ENCODE measurements at places on chromosomes 2 and 18.

DNA sequence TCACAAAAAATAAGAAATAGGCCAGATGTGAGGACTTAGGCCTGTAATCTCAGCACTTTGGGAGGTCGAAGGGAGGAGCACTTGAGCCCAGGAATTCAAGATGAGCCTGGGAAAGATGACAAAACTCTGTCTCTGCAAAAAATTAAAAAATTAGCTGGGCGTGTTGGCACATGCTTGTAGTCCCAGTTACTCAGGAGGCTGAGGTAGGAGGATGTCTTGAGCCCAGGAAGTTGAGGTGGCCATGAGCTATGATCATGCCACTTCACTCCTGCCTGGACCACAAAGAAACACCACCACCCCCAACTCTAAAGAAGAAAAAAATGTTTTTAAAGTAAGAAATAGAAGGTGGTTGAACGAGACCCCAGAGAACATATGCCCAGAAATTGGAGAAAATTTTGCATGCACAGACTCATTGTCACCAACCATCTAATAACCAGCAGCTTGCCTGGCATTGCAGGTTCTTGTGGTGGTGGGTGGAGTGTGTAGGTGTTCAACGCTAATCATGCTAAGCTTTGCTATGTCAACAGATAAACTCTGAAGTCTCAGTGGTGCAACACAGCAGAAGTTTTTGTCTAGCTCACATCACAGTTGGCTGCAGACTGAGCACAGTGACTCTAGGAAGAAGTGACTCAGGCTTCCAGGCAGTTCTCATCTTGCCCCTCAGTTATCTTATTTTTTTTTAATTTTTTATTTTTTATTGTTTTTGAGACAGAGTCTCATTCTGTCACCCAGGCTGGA lies 18.6 kb downstream of the ARL4C start:
- no peak for DNase-seq

DNA sequence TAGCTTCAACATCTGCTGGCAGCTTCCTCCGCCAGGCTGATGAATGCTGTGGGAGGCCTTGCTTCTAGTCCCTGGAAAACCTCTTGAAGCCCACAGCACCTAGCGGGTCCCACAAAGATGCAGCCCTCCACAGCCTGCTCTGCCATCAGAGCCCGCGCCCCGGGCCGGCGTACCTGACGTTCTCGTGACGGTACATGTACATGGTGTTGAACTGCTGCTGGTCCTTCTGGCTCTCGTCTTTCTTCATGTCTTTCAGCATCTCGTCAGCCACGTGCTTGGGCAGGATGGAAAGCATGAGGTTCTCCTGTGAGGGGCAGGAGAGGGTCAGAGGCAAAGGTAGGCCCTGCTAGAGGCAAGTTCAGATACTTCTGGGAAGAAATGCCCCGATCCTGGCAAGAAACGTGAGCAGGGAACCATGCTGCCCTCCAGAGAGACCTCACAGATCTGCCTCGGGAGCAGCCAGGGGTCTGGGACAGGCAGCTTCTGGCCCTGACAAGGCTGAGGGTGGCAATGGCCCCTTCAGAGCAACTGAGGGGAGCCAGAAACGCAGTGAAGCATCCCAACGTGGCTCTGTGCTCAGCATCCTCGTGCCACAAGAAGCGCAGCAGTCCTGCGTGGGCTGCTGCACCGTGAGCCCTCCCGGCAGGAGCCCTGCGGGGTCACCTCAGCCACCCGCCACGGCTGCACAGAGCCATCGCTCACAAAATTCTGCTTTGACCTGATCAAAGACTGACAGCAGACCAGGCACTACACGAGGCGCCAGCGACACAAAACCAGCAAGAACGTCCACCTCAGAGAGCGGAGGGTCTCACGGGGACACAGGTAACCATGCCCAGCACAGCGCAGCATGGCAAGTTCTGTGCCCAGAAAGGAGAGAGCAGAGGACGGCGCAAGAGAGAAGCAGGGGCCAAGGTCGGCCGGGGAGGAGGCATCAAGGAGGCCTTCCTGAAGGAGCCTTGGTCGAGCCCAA lies 49.1 kb downstream of the CENPO start:
- DNase-seq = no peak

DNA sequence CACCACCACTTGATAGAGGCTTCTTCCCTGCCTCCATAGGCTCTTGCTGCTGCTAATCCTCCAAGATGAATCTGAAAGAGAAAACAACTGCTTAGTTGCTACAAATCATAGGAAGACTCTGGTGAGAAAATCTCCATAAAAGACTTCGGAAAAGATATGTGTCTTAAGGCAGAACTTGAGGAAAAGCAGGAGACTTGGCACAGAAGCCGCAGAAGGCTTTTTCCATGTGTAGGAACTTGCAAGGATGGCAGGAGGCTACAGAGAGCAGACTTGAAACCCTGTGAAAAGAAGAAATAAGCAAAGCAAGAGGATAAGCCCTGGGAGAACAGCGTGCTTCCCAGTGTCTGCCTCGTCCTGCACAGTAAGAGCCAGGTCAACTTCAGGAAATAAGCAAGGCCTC lies 128.2 kb upstream of the NDUFV2 start:
- no peak for DNase-seq

DNA sequence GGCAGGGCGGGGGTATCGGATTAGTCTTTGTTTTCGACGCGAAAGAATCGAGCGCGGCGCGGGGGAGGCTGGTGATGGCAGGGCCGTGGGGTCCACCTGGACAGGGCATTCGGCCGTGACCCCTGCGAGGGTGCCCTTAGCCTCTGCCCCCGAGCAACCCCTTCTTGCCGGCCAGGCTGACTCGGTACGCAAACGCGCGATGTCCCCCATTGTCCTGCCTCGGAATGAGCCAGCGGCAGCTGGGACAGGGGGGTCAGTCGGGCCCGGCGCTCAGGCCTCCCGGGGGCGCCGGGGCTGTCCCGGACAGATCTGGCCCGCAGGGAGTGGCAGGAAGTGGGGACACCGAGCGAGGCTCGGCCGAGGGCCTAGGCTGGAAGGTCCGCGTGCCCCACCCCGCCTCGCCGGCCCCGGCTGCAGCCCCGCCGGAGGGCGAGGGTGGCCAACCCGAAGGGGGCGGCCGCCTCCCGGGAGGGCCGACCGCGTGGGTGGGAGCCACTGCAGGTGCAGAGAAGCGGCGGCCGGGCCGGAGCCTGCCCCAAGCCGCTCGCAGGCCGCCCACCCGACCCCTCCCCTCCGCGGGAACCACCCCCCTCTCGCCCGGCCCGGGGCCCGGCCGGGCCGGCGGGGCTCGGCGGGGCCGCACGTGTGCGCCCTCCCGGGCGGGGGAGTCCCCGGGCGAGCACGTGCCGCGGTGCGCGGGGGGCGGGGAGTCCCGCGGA lies at the start of gene TET3:
TSS of gene TET3 (plus strand) at position 708 of the 719 bp plus-strand sequence. CDS start 1,494 bp downstream, outside the sequence.
- peak; percentile 85 for DNase-seq

All from GM12865 (cell line).